ENCODE measurements at places on chromosomes 5 and 9. TPM values are rescaled to one million over a fixed set of nuclear protein-coding genes. Genes with fewer than 3 reads are reported as not detected.

CNOT8 gene
- 47.1 TPM for total RNA-seq

CTXN3 gene
- total RNA-seq, result not detected

NDUFS6 gene
- total RNA-seq, result 26.0 TPM

TPRN gene
- total RNA-seq, result 11.6 TPM

PCDHAC2 gene
- total RNA-seq, result under 0.01 TPM

LRRC70 gene
- total RNA-seq, result 0.50 TPM

KCTD16 gene
- 0.50 TPM for total RNA-seq

SLC6A3 gene
- under 0.01 TPM for total RNA-seq

OLFML2A gene
- total RNA-seq, result 28.8 TPM

ECM2 gene
- 5.7 TPM for total RNA-seq

GPX8 gene
- total RNA-seq, result 124 TPM

PCDHB7 gene
- under 0.01 TPM for total RNA-seq

RORB gene
- total RNA-seq, result 0.87 TPM

PCSK5 gene
- total RNA-seq, result 10.1 TPM

PDE6A gene
- total RNA-seq, result not detected

PAEP gene
- total RNA-seq, result not detected

PPP3R2 gene
- not detected for total RNA-seq

ZNF367 gene
- 0.99 TPM for total RNA-seq

TMEFF1 gene
- 5.1 TPM for total RNA-seq

DBH gene
- total RNA-seq, result not detected
